Activated CD8-positive, alpha-beta T cell treated with anti-CD3 and anti-CD28 coated beads for 36 hours (primary cell): ENCODE measurements at places on chromosomes 1 and 21. TPM values are rescaled to one million over a fixed set of nuclear protein-coding genes. Genes with fewer than 3 reads are reported as not detected.

Gene TSTD1
- 70.8 TPM for total RNA-seq

Gene PIK3CD
- total RNA-seq: 152 TPM

Gene PGLYRP4
- not detected for total RNA-seq

Gene THEM5
- not detected for total RNA-seq

DNA sequence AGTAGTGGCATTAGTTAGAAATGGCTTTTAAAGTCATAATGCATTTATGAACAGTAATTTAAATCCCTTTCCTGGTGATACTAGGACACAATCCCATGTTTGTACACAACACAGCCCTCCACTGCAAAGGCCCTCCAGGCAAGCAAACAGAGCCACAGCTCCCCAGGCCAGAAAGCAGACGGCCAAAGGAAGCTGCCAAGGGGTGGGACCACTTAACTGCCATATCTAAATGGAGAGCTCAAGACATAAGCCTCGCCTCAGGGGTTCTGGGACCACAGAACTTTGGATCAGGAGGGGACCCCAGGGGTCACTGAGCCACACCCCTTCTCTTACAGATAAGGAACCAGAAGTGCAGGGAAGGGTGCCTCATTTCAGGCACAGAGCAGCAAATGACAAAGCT is 189.7 kb downstream of the KCNH1 start:
- DNase-seq: no peak

DNA sequence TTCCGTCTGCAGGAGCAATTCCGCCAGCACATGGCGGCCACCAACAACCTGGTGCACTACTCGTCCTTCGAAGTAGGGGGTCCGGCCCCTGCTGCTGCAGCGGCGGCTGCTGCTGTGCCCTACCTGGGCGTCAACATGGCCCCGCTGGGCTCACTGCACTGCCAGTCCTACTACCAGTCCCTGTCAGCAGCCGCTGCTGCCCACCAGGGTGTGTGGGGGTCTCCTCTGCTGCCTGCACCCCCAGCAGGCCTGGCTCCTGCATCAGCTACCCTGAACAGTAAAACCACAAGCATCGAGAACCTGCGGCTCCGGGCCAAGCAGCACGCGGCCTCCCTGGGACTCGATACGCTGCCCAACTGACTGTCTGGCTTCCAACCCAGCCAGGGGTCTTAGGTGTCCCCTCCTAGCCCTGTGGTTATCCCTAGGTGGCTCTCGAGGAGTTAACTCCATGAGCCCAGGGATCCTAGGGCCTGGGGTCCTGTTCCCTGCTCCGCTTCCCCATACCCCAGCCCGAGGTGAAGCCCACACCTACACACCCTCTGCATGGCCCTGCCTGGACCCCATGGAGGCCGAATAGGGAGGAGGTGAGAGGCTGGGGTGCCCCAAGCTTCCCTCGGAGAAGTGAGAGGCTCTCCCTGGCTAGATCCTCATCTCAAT is 22.6 kb downstream of the DMBX1 start:
- no peak for DNase-seq

DNA sequence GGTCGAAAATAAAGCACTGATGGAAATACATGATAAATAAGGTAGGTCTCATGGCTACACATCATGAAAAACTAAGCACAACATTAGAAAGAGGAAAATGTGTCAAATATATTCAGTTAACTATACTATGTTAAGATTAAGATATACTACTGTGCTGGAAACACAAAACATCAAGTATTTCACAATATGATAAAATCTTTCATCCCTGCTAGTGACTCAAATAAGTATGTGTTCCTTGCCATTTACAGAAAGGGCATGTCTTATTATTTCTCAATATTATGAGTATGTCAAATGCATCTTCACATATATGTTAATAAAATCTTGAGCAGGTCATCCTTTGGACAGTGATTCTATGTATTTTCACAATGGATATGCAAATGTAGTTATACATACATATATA is 1260.1 kb upstream of the ADGRL2 start:
- DNase-seq: no peak

GRCh38 chr21:42112857-42113256 is 41.7 kb downstream of the UMODL1 start:
- no peak for DNase-seq

GRCh38 chr1:238492271-238492670 is 601.5 kb upstream of the ZP4 start:
- no peak for DNase-seq

GRCh38 chr1:44138239-44138638 is 3.2 kb downstream of the KLF18 start:
- DNase-seq: no peak

- no peak for DNase-seq
These were observed 123.2 kb upstream of the HMCN1 start for GRCh38 chr1:185610954-185611353.

GRCh38 chr1:14539953-14540563 is 58.4 kb upstream of the KAZN start:
- no peak for DNase-seq

- no peak for DNase-seq
These were observed 12.2 kb downstream of the TMEM53 start for GRCh38 chr1:44661781-44662682.

DNA sequence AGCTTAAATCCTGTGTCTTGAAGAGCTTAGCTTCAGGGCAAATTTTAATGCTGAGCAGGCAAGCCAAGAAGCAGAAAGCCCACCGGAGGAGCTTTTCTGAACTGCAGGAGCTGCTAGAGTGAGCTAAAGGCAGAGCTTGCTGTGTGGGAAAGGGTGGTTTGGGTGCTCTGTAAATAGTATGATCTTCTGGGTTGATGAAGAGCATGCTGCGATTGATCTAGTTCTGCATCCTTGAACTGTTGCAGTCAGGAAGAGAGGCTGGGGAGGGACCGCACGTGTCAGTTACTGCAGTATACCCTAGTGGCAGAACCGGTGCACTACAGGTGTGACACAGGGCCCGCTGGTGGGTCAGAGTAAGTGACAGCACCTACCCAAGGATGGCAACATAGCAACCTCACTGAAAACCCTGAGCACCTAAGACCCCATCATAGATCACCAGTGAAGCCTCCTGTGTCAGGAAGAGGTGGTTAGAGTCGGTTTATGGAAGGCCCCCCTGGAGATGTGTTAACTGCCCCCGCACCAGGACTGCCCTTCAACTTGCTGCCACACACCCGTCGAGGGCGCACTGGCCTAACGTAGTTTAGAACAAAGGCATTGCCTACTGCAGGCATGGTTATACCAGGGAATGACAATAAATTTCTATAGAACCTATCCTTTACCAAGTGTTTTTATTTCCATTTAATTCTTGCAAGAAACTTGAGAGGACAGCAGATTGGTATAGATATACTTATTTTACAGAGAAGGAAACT is 146.0 kb upstream of the KIAA0040 start:
- peak; percentile 79 for DNase-seq

DNA sequence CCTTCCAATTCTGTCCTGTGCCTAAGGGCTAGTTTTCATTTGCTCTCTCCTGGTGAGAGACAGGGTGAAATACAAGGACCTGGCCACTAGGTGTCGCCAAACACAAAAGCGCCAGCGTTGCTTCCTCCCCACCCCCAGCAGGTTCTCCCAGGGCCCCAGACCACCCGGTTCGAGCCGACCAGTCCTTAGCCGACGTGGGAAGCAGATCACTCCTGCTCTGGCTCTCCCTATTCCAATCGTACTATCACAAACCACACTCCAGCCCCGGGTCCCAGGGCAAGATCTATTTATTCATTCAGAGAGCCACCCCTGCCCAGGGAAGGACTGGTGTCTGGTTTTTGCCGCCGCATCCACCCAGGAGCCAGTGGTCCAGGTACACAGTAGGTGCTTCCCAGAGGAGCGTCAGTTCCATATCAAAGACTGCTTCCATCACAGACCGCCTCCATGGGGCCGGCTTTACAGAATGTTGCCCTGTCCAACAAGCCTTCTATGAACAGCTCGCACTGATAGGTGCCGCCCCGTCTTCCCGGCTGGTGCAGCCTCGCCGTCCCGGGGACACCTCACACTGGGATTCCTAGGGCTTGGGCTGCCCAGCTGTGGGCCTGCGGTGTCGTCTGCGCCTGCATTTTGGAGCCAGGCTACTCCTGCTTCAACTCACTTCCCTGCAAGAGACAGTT is 35.0 kb downstream of the CTNNBIP1 start:
- DNase-seq: peak; percentile 83

- peak; percentile 42 for DNase-seq
These were observed 1.3 kb upstream of the SYT6 start for GRCh38 chr1:114154963-114155322.

DNA sequence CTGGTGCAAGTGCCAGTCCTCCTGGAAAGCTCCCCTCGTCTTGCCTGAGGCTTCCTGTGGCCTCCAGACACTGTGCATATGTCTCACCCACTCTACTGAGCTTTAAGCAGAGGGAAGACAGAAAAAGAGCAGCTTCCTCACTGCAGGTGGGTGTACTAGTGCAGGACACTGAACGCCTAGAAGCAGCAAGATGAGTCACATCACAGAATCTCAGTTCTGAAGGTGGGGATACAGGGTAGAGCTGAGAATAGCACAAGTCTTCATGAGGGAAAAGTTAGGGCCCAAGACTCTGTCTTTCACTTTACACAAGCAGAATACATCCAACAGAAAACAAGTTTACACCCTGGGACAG is 37.4 kb downstream of the PCAT6 start:
- DNase-seq: peak; percentile 31

- DNase-seq: no peak
These were observed 97.0 kb upstream of the CHODL start for GRCh38 chr21:18147678-18148077.

GRCh38 chr1:201916649-201917249 is 28.1 kb downstream of the SHISA4 start:
- DNase-seq: peak; percentile 14
